ENCODE measurements at places on chromosomes 13 and 19.

GRCh38 chr13:31764556-31764955 is 25.2 kb downstream of the RXFP2 start:
- no peak for DNase-seq

DNA sequence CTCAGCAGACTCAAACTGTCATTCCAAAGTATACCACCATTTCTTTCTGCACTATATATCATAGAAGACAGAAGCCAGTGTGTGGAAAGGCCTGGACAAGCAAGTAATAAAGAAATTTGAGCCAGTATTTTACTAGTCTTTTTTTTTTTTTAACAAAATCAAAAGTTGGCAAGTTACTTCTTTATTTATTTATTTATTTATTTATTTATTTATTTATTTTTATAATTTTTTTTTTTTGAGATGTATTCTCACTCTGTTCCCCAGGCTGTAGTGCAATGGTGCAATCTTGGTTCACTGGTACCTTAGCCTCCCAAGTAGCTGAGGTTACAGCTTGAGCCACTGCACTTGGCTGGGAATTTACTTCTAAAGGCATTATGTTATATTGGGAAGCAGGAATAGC is 25.3 kb downstream of the ZNF493 start:
- DNase-seq, result no peak

- no peak for DNase-seq
Observed at GRCh38 chr19:28920269-28921066, 292.5 kb downstream of the UQCRFS1 start.

GRCh38 chr13:51879133-51879532 is 17.4 kb downstream of the CCDC70 start:
- no peak for DNase-seq

- no peak for DNase-seq
Observed at GRCh38 chr13:75581874-75582640, 32.5 kb downstream of the UCHL3 start.

GRCh38 chr19:15479391-15480345 is at the start of gene PGLYRP2:
Gene PGLYRP2, minus strand, starts transcription at chr19:15479501. Its CDS starts 130 bp downstream, at chr19:15479371.
- DNase-seq, result no peak

DNA sequence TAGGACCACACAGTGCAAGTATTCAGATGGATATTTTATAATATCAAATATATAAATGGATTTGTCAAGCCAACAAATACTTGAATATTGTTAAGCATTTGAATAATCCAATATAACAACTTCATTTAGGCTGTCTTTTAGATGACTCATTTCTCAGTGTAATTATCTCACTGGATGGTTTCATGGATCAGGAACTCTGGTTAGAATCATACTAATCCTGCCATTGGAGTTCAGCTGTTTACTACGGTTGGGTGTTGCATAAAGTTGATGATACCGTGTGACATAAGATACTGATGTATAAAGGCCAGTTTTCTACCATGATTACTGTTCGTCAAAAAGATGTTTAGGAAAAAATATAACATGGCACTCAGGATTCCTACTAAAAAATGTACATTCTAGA is 196.3 kb downstream of the TSHZ3 start:
- DNase-seq, result no peak

- no peak for DNase-seq
Observed at GRCh38 chr13:20263393-20264044, 31.4 kb upstream of the GJB6 start.

DNA sequence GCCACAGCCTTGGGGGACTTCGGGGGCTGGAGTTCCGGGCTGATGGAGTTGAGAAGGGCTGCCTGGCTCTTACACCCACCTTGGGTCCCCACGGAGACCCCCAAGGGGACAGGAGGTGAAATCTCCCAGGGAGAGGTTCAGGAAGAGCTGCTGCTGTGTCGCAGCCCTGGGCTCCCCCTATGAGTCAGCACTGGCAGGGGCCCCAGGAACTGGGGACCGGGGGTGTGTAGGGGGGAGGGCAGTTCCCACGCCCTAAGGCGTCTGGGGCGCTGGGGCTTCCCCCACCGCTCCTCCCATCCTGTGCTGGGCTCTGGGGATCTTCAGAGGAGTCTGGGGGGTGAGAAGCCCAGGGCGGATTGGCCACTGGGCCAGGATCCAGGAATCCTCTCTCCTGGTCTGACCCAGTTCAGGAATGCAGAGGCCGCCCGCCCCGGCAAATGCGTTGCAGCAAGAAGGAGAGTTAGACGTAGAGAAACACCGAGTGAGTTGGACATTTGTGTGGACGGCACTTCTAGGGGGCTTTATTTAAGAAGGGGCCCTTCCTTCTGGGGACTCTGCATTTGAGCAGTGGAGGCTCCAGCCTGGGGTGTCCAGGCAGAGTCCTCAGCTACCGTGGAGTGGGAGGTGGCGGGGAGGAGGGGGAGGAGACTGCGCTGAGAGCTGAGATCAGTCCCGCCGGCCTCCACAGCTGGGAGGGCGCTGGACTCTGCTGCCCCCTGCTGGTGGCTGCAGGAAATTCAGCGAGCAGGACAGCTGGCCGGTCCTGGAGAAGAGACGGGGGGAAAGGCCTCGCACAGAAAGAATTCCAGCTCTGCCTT is 15.0 kb upstream of the NANOS3 start:
- peak; percentile 84 for DNase-seq

DNA sequence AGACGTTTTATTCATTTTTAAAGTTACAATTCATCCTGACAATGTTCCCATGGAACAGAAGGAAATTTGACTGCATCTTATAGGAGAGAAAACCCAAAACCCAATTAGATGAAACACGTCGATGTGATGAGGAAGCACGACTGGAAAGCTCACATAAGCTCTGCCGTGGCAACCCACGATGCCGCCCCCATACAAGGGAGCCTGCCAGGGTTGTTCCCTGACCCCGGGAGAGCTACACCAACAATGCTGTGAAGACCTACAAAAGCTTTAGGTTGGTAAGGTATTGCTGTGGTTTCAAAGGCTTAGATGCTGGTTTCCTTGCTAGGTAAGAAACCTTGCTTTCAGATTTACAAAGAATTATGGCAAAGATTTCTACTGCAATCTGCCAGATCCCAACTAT is 393.1 kb downstream of the KLF12 start:
- no peak for DNase-seq

DNA sequence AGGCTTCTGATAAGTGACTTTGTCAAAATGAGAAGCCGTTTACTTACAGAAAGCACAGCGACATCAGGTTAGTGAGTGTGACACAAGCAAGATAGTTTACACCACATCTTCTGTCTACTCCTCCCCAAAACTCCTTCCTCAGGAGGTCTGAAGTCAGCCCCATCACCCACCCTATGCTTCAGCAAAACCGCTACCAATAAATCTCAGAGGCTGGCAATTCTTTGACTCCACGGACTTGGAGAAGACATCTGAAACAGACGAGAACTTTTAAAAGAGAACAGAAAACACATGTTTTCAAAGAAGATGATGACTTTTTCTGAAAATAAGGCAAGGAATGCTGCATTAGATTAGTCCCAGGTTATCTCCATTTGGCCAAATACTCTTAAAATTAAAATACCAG is 261.1 kb downstream of the TBC1D4 start:
- DNase-seq, result no peak

- no peak for DNase-seq
Observed at GRCh38 chr19:32336259-32337083, 8.9 kb upstream of the ZNF507 start.

DNA sequence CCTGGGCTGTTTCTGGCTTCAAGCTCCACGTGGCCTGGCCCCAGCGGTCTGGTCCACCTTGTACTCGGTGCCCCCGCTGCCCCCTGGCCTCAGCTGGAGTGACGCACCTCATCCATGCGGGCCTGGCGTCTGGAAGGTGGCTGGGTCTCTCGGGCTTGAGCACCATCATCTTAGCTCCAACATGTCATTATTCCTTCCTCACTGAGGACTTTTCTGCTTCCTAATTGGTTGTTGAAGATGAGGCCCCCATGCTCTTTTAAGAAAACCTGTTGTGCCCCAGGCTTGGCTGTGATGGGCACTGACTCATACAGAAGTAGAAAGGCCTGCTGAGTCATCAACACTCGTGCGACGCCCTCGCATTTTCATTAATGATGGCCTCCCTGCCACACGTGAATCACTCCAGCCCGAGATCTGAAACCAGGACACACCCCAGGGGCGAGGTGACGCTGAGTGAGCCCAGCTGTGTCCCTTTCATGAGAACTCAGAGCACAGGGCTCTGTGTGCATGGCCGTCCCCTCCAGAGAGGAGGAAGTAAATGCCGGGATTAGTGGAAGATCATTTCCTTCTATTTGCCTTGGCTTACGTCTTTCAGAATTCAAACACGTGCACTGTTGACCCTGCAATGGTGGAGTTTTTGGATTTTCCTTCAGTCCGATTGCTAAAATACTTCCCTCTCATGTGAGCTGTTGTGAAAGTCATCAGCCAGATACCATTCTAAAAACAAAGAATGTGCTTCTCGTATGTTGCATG is 14.0 kb upstream of the GJA3 start:
- no peak for DNase-seq

DNA sequence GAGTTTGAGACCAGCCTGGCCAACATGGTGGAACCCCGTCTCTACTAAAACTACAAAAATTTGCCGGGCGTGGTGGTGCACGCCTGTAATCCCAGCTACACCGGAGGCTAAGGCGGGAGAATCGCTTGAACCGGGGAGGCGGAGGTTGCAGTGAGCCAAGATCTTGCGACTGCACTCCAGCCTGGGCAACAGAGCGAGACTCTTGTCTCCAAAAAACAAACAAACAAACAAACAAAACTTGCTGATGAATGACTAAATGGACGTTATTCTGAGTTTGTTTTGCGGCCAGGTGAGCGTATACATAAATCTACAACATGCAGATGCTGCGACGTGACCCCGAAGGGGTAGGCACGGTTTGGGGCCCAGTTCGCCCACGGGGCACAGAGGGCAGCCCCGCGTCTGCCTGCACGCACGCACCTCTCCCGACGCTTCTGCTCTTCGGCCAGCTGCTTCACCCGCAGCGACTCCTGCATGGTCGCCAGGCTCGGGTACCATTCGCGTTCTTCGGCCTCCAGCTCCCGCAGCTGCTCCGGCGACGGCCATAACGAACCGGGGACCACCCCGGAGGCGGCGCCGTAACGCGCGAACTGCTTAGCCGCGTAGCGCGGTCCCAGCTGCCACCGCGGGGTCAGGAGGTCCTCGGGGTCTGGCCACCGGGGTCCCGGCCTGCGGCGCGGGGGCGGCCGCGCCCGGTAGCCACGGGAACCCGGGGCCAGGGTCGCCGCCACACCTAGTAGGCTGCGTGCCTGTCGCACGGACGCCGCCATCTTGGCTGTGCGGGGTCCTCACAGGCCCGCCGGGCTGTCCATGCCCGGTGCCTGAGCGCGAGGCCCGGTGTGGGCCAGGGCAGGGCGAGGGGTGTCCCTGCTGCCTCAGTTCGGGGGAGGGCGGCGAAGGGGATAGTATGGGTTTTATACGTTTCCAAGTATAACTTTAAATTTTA is at the start of gene GADD45GIP1:
TSS of gene GADD45GIP1 (minus strand) at position 778 of the 943 bp plus-strand sequence. CDS start at position 767, 11 bp downstream.
- peak; percentile 75 for DNase-seq

GRCh38 chr19:33239223-33239975 is 13.7 kb upstream of the SLC7A10 start:
- no peak for DNase-seq

DNA sequence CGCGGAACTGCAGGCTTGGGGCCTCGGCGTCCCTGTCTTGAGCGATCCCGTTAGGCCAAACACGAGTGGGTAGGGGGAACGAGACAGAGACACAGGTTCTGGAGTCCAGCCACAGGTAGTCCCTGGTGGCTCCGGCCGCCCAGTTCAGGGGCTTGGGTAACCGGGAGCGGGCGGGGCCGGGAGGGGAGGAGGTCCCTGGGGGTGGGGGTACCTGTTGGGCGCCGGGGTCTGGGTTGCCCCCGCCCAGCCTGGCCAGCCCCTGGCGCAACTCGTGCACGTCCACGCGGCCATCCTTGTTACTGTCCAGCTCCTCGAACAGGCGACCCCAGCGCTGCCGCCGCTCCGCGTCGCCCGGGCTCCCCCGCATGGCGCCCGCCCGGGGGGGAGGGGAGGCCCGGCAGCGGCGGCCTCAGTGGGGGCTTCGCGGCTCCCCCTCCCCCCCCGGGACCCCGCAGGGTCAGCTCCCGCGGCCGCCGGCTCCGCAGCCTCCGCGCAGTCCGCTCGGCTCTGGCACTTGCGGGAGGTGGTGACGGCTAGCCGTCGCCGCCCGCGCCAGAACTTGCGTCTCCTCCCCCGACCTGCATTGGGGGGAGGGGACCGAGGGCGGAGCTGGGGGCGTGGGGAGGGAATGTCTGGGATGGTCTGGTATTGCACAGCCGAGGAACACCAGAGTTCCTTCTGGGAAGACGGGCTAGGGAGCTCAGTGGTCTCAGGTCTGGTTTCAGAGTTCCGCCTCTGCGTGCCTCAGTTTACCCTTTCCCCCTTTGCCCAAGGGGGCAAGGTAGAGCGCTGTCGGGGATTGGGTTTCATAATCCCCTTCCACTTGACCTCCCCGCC is at the start of gene SLC25A23:
TSS of gene SLC25A23 (minus strand) at position 531 of the 837 bp plus-strand sequence. CDS start at position 367, 164 bp downstream.
- DNase-seq, result peak; percentile 74

DNA sequence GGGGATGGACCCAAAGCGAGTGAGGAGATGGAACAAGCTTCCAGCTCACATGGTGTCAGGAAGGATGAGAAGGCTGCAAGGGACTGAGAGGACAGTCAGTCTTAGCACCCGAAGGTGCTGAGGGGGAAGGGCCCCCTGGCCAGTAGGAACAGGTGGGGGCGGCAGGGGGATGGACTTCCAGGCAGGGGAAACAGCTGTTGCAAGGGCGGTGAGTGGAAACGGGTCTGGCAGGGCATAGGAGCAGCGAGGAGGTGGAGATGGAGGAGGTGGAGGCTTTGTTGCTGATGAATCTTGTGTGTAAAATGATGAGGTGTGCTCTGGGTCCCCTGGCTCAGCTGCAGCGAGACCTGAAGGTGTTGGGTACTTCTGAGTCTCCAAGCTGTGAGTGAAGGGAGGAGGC is 1.2 kb downstream of the MAP1S start:
- no peak for DNase-seq

DNA sequence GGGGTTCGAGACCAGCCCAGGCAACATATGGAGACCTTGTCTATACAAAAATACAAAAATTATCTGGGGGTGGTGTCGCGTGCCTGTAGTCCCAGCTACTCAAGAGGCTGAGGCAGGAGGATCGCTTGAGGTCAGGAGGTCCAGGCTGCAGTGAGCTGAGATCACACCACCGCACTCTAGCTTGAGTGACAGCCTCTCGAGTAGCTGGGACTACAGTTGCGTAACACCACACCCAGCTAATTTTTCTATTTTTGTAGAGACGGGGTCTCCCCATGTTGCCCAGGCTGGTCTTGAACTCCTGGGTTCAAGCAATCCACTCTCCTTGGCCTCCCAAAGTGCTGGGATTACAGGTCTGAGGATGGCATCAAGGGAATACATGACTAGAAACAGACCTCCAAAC is 30.8 kb upstream of the MUC16 start:
- DNase-seq, result no peak

Data from CD8-positive, alpha-beta memory T cell (primary cell).